ENCODE measurements at places on chromosomes 3 and 15.
A peak's percentile ranks its signal among the peaks of the same experiment; 100 is the strongest.

- DNase-seq: no peak
Observed at GRCh38 chr3:150215616-150216015, 192.5 kb upstream of the TSC22D2 start.

GRCh38 chr3:147713234-147714133 lies 304.3 kb downstream of the ZIC1 start:
- DNase-seq: no peak

DNA sequence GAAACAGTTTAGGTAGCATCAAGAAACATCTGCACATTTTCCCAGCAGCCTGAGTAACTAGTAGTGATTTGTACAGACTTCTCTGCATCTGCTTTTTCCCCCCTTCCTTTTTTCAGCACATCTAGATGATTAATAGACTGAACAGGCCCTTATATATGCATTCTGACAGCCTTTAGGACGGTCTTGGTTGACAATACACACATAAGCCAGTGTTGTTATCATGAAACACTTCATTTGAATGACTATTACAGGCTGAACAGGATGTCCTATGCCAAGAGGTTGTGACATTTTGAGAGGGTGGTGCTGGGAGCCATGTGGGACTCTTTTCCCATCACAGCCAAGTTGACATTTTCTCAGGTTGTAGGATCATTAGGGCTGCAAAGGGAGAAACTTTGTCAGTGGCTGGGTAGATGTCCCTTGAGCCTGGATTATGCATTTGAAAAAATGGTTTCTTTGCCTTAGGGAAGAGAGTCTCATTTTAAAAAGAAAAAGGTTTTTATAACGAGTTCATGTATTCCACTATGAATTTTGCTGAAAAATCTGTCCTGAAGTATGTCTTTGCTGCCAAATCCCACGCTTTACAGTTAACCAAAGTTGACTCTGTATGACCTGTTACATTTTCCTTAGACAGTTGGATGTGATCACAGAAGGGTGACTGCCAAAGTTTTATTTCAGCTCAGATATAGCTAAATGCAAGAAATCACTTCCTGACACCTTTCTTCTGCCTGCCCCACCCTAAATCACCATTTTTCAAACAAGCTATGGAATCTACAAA lies 73.7 kb downstream of the FILIP1L start:
- no peak for DNase-seq

- DNase-seq: no peak
Observed at GRCh38 chr3:138578141-138578540, 15.9 kb downstream of the CEP70 start.

DNA sequence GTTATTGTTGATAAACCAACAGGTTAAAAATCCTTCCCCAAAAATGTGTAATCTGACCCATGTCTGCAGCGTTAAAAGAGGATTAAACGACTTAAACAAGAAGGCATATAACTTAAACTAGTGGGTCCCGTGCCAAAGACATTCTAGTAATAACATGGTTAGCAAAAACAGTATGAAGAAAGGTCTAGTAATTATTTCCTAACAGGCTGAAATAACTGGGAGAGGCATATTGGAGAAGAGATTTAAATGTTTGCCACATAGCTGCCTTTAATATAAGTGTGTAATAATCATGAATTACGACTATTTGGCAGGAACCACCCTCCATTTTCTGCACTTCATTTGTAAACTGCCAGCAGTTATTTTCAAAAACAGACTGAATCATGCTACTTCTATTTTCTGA lies 67.7 kb upstream of the CSPG5 start:
- DNase-seq: no peak

DNA sequence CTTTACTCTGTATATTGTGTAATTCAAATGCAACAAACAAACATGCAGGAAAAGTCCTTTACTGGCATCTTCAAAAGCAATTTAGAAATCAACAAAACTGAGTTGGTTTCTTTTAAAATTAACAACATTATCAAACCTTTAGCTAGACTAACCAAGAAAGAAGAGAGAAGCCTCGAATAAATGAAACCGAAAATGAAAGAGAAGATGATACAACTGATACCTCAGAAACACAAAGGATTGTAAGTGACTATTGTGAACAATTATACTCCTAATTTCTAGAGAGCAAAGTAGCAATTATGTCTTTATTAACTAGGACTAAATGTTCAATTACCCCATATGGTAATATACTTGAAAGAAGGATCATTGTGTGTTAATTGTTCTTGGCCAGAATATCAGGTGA lies 49.2 kb upstream of the P3H2 start:
- DNase-seq: no peak

GRCh38 chr3:123499322-123499721 lies 50.4 kb upstream of the ADCY5 start:
- DNase-seq: no peak

DNA sequence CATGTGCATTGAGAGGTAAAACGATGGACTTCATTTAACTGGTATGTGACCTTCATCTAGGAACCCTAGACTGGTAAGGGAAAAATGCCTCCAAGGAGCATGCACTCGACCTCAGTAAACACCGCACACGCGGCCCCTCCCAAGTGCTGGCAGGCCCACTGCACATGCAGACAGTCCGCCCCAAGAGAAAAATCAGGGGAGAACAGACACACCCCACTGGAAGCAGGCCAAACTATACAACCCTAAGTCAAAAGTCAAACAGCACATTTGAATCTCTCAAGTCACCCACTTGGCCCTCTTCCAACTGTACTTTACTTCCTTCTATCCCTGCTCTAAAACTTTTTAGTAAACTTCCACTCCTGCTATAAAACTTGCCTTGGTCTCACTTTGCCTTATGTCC lies 250.1 kb upstream of the HES1 start:
- DNase-seq: no peak

- peak; percentile 5 for DNase-seq
Observed at GRCh38 chr3:67016522-67017080, 18.5 kb downstream of the KBTBD8 start.

- no peak for DNase-seq
Observed at GRCh38 chr15:99423186-99424130, 142.3 kb upstream of the MEF2A start.

GRCh38 chr3:170203457-170203856 lies 18.8 kb upstream of the PRKCI start:
- DNase-seq: no peak

All from MV-4-11 (cell line).